ENCODE measurements at places on chromosomes 3 and 15. TPM values are rescaled to one million over a fixed set of nuclear protein-coding genes. Genes with fewer than 3 reads are reported as not detected.
A peak's percentile ranks its signal among the peaks of the same experiment; 100 is the strongest.

Gene FAM107A
- 6.2 TPM for polyA plus RNA-seq

Gene DPPA2
- 1.2 TPM for polyA plus RNA-seq

Gene SCN11A
- polyA plus RNA-seq, result 0.97 TPM

Gene DNAJB11
- 74.0 TPM for polyA plus RNA-seq

Gene GOLGA8M
- polyA plus RNA-seq, result 2.7 TPM

Gene SLC6A1
- polyA plus RNA-seq, result 1.2 TPM

Gene SOX14
- polyA plus RNA-seq, result not detected

Gene ZNF80
- polyA plus RNA-seq, result not detected

Gene WWTR1
- polyA plus RNA-seq, result 107 TPM

Gene STRA6
- polyA plus RNA-seq, result 32.5 TPM

Gene TRIM69
- 28.8 TPM for polyA plus RNA-seq

DNA sequence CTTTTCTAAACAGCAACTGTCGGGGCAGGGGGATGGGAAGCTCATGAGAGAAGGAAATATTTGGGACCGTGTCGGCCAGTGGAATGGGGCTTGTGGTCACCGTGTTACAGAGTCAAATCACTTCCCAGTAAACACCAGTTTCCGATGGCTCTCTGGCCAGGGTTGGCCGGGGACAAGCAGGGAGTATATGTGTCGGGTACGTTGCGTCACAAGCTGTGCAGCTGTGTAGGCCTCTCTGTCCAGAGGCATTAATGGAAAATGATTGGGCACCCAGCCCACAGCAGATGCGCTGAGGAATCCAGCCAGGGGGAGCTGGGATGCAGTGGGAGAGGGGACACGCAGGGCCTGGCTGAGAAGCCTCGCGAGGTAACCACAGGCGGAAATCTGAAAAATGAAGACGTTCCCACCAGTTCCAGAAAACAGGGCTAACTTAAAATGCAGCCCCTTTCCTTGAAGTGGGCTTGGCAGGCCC is 15.8 kb upstream of the ALDH1A3 start:
- no peak for DNase-seq

DNA sequence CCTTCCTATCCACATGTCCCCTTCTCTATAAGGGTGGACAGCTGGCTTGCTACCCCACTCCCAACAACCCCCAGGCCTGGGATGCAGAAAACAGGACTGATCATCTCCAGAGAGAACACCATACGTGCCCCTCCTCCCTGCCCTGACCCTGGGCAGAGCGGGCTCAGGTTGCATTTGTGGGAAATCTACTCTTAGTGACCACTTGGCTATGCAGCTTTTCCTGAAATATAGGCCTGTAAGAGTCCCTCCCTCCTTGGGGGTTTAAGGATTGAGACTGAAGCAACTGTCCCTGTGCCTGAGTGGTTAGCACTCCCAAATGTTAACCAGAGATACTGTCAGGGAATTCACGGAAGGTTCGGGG is 11.7 kb downstream of the SH2D7 start:
- no peak for DNase-seq

GRCh38 chr3:17157713-17158112 is 273.0 kb downstream of the PLCL2 start:
- no peak for DNase-seq

DNA sequence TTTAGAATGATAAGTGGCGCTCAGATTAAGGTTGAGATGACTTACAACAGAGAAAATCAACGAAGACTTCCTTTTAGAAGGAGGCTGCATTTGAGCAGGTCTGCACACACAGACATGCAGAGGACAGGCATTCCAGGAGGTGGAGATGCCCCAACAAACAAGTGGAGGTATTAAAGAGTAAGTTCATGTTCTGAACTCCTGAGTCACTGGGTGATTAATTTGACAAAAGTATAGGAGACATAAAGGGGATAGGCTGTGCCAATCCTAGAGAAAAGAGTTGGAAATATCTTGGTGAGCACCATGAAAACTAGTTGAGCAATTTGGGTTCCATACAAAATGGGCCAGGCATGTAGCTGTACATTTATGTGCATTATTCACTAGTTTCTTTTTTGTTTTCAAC is 33.5 kb upstream of the BCL6 start:
- no peak for DNase-seq

- DNase-seq, result peak; percentile 15
Observed at GRCh38 chr3:55332176-55332575, 154.9 kb downstream of the WNT5A start.

GRCh38 chr15:82047453-82048400 is 1.9 kb upstream of the MEX3B start:
- no peak for DNase-seq

DNA sequence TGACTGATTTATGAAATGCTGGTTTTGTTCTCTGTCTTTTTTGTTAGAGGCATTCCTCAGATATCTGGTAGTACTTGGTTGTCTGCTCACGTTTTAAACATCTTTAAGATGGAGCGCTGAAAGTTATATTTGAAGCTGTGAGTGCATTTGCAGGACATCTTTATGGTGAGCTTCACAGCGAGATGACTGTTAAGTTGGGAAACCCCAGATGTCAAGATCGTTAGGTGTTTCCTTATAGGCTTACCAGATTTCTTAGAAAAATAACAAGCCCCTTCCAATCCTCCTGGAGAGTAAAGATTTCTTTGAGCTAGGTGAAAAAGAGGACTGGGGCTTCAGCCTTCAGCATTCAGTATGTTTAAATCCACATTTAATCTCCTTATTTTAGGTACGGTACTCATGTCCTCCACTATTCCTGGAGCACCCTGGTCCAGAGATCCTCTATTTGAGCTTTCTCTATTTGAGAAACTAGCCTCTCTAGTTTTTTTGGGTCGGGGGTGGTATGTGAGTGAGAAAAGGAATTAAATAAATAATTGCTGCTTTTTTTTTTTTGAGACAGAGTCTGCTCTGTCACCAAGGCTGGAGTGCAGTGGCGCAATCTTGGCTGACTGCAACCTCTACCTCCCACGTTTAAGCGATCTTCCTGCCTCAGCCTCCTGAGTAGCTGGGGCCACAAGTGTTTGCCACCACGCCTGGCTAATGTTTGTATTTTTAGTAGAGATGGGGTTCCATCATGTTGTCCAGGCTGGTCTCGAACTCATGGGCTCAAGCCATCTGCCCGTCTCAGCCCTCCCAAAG is 72.3 kb downstream of the ZNF609 start:
- no peak for DNase-seq

GRCh38 chr3:126913524-126913923 is 69.4 kb upstream of the PLXNA1 start:
- DNase-seq, result no peak

DNA sequence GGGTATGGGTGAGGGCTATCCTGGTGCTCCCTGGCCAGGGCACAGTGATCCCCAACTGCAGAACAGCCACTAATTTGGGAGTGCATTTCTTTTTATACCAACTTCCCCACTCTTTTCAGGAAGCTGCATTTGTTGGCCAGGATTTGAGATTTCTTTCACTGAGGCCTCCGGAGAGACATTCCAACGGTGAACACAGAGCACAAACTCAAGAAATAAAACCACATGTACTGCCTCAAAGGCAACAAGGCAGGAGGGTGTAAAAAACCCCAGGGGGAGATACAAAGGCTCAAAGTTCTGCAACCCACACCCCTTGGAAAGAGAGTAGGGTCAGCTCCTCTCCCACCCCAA is 65.3 kb downstream of the CPN2 start:
- DNase-seq, result no peak

DNA sequence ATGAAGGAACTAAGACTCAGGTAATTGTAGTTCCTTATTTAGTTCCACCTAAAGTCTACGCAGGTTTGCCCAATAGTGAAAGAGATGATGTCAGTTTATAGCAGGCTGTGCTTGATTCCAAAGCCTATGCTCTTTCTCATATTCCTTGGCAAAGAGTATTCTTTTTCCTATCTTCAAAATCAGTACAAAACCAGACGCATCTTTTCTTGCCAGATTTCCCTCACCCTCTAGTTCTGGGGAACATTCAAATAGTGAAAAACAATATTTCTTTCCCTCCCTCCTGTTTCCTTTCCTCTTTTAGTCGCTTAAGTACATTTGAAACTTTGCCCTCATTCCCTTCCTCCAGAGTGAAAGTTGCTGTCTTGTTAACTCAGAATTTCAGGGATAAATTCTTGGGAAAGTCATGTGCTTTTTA is 134.6 kb upstream of the PDZRN3 start:
- no peak for DNase-seq

DNA sequence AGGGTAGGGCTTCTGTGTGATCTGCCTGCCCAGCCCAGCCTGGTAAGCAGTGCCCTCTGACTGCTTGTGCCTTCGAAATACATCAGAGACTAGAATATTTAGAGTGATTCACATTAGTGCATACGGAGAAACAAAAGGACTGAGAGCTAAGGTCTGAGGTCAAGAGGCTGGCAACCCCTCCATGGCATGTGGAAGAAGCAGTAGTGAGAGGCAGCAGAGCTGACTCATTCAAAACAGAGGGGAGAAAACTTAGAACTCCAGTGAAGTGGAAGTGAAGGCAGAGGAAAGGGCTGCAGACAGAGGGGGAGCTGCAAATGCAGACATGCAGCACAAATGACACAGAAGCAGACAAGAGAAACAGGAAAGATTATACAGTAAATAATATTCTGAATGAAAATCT is 61.6 kb downstream of the ULK4 start:
- DNase-seq, result no peak

DNA sequence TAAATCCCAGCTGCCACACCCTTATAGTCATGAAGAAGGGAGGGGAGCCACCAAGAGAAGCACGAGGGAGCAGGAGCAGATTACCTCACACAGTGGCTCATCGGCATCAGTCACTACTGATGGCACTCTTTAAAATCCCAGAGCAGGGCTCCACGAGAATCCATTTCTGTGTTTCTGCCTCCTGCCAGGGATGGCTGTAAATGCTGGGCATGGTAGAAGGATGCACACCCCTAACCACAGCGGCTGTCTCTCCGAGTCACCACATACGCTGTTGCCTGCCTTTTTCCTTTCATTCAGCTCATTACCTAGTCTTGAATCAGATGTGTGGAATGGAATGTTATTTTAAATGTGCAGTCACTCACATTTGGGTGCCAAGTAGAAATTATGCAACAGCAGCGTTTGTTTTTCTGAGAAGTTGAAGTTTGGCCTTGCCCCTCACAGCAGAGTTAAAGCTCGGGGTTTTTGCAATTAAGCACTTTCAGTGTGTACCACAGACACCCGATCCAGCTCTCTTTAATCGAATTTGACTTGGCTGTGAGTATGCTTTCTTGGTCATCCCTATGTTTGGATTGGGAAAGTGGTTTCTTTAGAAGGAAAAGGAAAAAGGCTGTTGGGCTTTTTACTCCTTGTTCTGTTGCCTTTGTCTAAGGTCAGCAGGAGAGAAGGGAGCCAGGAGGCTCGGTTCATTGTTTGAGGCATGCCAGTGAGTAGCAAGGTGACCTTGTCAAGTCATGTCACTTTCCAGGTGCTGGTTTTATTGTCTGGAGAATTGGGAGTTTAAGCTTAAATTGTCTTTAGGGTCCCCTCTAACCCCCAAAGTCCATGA is 284.2 kb upstream of the TPM1 start:
- DNase-seq, result no peak

DNA sequence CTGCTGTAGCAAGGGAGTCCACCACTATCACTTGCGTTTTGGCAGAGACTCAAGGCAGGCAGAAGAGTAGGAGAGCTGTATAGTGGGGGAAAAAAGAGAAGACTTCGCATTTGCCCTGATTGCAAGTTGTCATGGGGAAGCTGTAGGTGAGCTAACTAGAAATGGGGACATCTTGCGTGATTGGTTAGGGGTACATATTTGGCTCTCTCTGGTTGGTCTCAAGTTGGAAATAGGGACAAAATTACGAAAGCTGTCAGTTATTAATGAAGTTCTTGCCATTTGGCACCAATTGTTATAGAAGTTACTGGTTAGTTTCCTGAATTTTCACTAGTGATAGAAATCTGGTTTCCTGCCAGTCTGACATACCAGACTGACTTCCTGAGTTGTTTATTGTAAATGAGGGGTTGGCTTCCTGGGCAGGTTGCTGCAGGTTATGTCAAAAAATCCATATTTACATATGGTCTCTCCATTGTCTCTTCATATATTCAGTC is 8.2 kb upstream of the SENP7 start:
- no peak for DNase-seq

- DNase-seq, result no peak
Observed at GRCh38 chr3:56855856-56856512, 54.2 kb upstream of the ARHGEF3 start.

DNA sequence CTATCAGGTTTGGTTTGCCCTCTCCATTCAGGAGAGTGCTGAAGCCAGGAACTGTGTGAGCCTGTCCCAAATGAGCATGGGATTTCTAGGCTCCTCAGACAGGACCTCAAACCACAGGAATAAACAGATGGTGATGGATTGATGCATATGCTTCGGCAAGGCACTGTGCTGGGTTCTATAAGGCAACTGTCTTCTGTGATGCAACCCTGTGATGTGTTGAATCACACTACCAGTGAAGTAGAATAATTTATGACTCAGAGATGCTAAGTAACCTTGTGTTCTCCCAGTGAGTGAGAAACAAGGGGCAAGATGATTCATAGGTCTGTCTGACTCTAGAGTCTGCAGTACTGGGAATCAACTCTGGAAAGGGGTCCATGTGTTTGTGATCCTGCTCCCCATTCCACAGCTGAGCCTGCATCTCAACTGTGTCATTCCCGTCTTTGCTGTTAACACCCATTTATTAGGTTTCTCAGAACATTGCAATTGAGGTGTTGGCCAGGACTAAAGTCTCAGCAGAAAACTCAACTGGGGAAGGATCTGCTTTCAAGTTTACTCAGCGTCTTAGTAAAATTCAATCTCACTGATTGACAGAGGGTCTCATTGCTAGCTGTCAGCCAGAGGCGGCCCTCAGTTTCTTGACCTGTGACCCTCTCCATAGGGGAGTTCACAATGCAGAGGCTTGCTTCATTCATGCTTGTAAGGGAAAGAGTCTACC is 510.1 kb upstream of the CFAP20DC start:
- no peak for DNase-seq

DNA sequence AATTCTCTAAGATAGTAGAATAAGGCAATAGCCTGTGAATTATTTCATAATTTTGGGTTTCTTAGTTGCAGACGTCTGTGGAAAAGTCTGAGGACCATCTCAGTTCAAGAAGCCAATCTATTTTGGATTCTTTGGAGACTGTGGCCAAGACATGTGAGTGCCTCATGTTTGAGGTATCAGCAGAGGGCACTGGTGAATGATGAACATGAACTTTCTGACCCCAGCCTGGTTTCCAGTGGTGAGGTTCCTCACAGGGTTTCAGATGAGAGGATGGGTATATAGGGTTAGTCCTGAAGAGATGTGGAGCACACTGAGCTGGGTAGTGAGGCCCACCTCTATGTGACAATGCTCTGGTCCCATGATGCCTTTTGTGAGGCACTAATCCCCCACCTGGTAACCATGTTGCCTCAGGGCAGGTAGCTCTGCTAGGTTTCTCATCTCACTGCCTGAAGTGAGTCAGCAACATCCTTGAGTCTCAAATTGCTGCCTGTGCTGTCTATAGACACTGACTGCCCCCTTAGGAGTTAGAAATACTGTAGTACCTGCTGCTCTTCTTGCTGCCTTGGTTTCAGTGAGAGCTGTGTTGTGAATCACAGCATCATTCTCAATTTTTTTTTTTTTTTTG is 32.3 kb downstream of the C3orf62 start:
- DNase-seq, result no peak

- DNase-seq, result no peak
Observed at GRCh38 chr3:44074181-44074580, 167.5 kb upstream of the TOPAZ1 start.
